Stimulated activated CD4-positive, alpha-beta T cell treated with anti-CD3 and anti-CD28 coated beads, Interleukin-2, amount 100 ng/mL, for 48 hours (primary cell): ENCODE measurements at places on chromosomes 3 and 15.

DNA sequence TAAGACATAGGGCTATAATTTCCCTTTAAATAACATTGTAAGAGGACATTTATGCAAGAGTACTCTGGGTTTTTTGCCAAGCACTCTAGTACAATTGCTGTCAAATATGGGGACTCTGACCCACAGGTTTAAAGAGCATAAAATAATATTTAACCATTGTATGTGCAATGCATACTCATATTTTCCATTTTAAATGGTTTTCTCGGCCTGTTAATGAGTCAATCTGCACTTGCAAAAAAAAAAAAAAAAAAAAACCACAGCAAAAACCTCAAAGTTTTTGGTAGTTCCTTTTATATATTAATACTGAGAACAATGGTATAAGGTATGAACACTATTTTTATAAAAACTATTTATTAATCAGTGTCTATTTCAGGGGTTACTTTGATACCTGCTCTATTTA, 304.0 kb upstream of the CBLB start:
- DNase-seq, result no peak

GRCh38 chr3:9047452-9048346, 84.4 kb upstream of the RAD18 start:
- no peak for DNase-seq

- DNase-seq, result no peak
Observed at GRCh38 chr3:192831801-192832347, 85.8 kb downstream of the MB21D2 start.

GRCh38 chr3:104214937-104215336, 1151.8 kb upstream of the ALCAM start:
- no peak for DNase-seq

DNA sequence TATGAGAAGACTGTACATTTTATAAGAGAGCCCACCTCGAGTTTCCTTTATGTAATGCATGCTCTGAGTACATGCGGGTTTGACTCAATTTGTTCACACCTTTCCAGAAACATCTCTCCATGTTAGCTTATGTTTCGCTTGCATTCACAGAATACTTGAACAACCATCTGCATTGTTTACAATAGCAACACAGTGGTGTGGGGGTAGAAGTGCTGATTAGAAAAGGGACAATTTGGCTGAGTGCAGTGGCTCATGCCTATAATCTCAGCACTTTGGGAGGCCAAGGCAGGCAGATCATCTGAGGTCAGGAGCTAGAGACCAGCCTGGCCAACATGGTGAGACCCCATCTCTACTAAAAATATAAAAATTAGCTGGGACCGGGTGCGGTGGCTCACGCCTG, 60.9 kb downstream of the NCEH1 start:
- DNase-seq, result no peak

DNA sequence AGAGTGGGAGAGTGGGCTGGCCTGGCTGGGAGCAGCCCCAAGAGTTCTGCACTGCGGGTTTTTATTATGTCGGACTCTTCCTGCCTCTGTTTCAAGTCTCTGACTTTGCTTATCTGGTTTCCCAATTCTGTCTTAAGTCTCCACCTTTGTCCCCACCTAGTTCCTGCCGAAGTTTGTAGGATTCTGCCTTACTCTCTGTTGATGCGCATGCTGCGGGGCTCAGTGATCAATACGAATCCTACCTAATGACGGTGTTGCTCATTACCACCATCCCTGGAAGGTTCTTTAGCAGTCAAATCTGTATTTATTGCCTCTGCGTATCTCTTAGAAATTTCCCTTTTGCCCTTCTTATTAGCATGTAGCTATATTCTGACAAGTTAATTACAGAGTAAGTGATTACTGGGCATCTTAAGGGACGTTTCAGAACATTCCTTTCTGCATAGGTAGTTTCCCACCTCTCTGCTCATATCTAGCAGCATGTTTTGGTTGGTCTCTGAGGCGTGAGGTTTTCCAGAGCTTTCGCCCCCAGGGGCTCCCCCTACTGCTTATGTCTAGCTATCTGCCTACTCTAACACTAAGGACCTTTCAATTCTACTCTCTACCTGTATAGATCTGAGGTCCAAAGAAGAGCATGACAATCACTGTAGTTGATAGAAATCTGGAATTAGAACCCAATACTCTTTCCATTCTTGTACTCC, 236.0 kb upstream of the EIF1B start:
- DNase-seq, result no peak

DNA sequence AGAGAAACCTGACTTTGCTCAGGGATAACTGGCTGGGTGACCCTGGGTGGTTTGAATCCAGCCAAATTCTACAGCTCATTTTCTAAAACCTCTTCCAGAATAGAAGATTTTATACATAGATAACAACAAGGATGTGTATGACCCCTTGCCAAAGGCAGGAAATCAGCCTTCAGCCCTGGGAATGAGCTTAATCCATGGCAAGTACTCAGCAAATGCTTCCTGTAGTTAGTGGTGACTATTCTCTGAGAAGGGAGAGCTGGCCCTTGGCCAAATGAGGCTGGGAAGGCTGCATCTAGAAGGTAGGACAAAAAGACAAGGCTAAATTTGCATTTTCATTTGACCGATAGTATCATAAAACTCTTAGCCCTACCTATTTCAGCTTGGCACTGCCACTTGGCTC, 4.6 kb upstream of the HACD3 start:
- DNase-seq, result no peak

- DNase-seq, result no peak
Observed at GRCh38 chr3:36318621-36319200, 61.6 kb upstream of the STAC start.

GRCh38 chr3:113035387-113035982, 44.7 kb downstream of the GTPBP8 start:
- DNase-seq, result peak; percentile 28

GRCh38 chr15:20340931-20341661, 200.5 kb downstream of the GOLGA6L6 start:
- DNase-seq, result no peak

- no peak for DNase-seq
Observed at GRCh38 chr3:14583548-14584091, 43.5 kb upstream of the GRIP2 start.

DNA sequence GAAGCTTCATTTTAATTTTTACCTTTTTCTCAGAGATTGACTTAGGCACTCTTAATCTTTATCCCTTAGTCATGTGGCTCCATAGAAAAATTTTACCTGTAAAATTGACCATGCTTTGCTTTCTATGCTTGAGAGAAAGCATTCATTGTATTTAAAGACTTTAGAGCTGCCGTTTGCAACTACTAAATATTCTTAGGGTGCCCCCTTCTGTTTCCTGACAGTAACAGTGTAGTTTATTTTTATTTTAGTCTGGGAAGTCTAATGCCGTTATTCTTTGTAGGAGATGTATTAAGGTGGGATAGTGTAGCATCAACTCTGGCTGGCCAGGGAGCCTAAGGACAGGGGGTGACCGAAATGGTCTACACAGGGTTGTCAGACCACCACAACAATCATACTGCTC, 84.5 kb upstream of the SYNPR start:
- no peak for DNase-seq

DNA sequence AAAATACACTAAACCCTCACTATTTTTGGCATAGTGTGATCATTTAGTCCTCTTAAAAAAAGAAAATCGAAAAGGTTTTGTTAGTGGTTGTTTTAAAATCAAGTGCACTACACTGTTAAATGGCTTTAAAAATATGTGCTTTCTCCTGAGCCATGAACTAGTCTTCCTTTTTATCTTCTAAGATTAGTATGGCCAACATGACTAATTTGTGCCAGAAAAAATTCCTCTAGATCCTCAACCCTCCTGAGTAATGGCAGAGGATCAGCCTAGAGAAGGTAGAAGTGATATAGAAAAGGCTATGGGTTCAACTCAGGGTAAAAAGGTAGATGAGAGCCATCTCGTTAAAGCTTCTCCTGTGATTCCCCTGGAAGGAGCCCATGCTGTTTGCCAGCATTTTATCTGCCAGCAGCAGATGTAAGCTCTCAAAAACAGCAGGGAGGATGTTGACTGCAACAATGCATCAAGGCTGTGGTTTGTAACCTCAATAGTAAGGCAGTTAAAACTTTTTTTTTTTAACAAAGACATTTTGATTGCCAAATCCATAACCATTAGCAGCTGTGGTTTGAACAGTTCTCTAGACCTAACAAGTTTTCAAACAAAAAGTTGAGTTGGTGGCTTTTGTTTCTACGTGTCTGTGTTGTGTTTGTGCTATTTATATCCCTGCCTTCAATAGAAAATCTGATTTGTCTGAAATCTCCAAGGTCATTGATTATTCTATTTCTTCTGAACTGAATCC, 30.2 kb upstream of the ZNF609 start:
- peak; percentile 15 for DNase-seq

DNA sequence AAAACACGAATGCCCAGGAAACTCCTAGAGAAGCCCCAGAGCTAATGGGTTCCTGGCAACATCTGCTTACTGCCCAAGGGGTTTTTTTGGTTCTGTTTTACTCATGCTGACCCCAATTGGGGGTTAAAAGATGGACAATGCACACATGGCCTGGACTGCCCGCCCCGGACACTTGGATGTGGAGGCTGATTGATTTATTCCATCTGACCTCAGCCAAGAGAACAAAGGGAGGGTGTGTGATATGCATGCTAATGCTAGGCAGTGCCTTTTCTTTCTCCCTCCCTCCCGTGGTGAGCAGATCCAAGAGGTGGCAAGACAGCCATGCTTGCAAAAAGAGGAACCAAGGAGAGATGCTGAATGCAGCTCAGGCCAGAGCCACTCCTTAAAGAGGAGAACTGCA, 3.3 kb upstream of the LRTM1 start:
- no peak for DNase-seq

- no peak for DNase-seq
Observed at GRCh38 chr15:39589815-39590644, 9.2 kb downstream of the THBS1 start.

- no peak for DNase-seq
Observed at GRCh38 chr3:195717852-195718476, 2.8 kb upstream of the MUC20 start.

DNA sequence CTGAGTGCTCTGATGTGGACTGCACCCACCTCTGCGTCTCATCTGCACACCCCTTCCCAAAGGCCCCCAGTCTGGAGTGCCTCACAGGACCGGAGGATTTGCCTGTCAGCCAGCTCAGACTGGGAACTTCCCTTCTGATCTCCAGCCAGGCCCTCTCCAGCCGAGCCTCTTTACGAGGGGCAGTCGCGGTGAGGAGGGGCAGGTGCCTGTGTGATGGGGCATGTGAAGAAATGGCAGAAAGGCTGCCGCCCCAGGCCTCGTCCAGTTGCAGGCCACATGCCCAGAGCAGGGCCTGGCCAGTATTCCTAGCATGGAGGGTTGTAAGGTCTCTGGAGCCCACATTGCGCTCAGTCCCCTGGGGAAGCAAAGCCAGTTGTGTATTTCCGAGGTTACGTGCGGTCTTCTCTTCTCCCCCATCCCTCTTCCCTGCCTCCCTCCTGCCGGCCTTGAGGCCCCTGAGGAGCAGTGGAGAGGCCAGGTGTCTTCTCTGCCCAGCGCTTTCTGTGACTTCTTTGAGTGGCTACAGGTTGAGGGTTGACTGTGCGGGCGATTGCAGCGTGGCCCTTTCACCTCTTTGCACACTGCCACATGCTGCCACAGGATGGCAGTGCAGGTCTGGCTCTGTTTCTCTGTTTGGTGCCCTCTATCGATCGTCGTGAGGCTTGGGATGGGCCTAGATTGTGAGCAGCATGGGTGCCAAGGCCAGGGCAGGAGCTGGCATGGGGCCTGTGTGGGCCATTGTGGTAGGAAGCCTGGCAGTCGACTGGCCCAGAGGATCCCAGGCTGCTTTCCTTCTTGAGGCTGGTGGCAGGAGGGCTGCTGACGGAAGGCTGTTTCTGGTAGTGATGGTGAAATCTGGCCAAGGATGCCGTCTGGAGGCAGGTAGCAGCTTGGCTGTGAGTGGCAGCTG, 5.3 kb downstream of the CLK3 start:
- DNase-seq, result peak; percentile 72

- DNase-seq, result peak; percentile 64
Observed at GRCh38 chr15:65101411-65101890, 13.5 kb downstream of the UBAP1L start.

DNA sequence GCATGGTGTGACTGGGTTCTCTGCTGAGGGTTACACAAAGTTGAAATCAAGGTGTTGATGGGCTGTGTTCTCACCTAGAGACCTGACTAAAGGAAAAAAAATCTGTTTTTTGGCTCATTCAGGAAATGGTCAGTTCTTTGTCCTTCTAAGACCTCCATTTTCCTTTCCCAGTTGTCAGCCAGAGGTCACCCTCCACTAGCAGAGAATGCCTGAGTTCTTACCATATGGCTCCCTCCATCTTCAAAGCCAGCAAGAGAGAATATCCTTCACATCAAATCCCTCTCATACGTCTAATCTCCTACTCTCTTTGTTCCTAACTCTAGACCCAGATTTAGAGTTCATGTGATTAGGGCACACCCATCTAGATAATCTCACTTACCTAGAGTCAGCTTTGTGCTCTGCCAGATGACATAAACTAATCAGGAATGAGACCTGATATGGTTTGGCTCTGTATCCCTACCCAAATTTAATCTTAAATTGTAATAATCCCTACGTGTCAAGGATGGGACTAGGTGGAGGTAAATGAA, 19.4 kb downstream of the ANKRD28 start:
- DNase-seq, result no peak

GRCh38 chr3:157103860-157104259, 56.1 kb downstream of the CCNL1 start:
- no peak for DNase-seq

GRCh38 chr3:12954891-12955650, 113.7 kb upstream of the RPL32 start:
- no peak for DNase-seq

GRCh38 chr15:61318802-61319525, 89.9 kb upstream of the RORA start:
- DNase-seq, result no peak

GRCh38 chr3:52714335-52715302, 8.7 kb downstream of the SPCS1 start:
- DNase-seq, result no peak

DNA sequence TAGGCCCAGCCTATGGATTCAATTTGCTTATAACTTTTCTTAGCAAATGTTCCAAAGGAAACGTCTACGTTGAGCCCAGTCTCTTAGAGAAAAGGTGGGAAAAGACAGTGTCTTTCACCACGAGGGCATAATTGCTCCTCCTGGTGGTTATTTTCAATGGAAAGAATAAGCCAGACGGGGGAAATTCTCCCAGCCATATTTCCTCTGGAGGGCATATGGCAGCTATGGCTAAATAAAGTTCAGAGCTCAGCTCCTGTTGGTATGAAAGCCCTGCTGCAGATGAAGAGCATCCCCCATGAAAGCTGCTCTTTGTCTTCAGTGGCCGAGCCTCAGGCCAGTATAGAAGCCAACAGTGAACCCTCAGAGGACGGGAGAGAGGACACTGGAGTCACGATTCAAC, 297.9 kb downstream of the RYR3 start:
- no peak for DNase-seq

- no peak for DNase-seq
Observed at GRCh38 chr3:33124638-33125037, 10.8 kb downstream of the CRTAP start.

GRCh38 chr3:78941587-78941986, 826.2 kb downstream of the ROBO1 start:
- no peak for DNase-seq

GRCh38 chr3:57120040-57120439, 45.1 kb downstream of the IL17RD start:
- DNase-seq, result no peak
